ENCODE measurements at places on chromosomes 7 and 10.
A peak's percentile ranks its signal among the peaks of the same experiment; 100 is the strongest.

GRCh38 chr7:72058579-72058978, 353.6 kb downstream of the CALN1 start:
- DNase-seq, result no peak

GRCh38 chr10:6314620-6315205, 112.0 kb downstream of the PFKFB3 start:
- no peak for DNase-seq

DNA sequence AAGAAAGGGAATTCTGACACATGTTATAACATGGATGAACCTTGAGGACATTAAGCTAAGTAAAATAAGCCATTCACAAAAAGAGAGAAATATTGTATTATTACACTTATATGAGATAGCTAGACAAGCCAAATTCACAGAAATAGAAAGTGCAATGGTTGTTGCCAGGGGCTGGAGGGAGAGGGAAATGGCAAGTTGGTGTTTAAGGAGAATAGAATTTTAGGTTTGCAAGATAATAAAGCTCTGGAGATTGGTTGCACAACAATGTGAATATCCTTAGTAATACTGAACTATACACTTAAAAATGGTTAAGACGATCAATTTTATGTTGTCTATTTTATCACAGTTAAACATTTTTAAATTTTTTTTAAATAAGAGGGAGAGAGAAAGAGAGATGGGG, 25.0 kb upstream of the ADD3 start:
- no peak for DNase-seq

GRCh38 chr7:95011146-95011928, 103.9 kb downstream of the PPP1R9A start:
- DNase-seq, result no peak

- no peak for DNase-seq
Measured at GRCh38 chr7:140195859-140196258, 19.1 kb upstream of the KDM7A start.

- DNase-seq, result no peak
Measured at GRCh38 chr10:105700218-105700617, 1059.1 kb downstream of the SORCS3 start.

GRCh38 chr7:78985509-78985908, 468.0 kb downstream of the MAGI2 start:
- DNase-seq, result no peak

GRCh38 chr7:158030566-158030965, 557.1 kb downstream of the PTPRN2 start:
- DNase-seq, result no peak

DNA sequence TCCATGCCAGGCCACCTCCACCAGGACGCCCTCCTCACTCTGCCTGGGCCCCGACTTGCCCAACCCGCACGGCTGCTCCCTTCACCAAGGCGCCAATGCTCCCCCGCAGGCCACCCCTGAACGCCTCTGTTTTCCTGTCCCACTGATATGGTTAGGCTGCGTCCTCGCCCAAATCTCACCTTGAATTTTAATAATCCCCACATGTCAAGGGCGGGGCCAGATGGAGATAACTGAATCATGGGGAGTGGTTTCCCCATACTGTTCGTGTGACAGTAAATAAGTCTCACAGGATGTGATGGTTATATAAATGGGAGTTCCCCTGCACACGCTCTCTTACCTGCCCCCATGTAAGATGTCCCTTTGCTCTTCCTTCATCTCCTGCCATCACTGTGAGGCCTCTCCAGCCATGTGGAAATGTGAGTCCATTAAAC, 29.8 kb downstream of the RSU1 start:
- DNase-seq, result no peak

- DNase-seq, result no peak
Measured at GRCh38 chr7:6567886-6568285, 9.4 kb upstream of the ZDHHC4 start.

- DNase-seq, result no peak
Measured at GRCh38 chr7:111018960-111019736, 71.8 kb upstream of the LRRN3 start.

DNA sequence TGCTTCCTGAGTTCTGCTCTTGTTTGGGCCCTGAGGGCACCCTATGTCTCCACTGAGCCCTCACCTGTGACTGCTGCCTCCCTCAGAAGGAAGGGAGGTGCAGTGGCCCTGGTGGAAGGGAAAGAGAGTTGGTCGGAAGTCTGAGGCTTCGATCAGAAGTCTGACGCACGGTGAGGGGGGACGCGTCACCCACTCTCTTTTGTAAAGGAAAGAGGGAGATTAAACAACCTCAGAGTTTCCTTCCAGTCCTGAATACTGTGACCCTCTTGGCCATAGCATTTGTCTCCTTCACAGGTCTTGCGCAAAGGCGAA, 31.4 kb upstream of the TRIM8 start:
- no peak for DNase-seq

- no peak for DNase-seq
Measured at GRCh38 chr7:126016722-126017121, 1087.1 kb upstream of the POT1 start.

DNA sequence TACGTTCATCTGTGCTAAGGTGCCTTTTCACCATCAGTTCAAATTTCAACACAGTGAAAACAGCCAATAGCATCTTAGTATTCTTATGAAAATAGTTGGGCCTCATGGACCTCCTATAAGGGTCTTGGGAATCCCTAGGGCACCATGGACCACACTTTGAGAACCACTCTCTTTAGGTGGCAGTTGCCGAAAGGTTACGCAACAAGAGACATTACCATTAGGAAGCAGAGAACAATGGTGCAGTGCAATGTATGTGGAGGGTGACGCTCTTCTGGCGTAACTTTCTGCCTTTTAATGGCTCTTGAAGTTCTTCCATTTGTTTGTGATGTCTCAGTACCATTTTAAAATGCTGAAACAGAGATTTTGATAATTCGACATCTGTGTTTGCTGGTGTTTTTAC, 131.1 kb downstream of the CNNM2 start:
- no peak for DNase-seq

DNA sequence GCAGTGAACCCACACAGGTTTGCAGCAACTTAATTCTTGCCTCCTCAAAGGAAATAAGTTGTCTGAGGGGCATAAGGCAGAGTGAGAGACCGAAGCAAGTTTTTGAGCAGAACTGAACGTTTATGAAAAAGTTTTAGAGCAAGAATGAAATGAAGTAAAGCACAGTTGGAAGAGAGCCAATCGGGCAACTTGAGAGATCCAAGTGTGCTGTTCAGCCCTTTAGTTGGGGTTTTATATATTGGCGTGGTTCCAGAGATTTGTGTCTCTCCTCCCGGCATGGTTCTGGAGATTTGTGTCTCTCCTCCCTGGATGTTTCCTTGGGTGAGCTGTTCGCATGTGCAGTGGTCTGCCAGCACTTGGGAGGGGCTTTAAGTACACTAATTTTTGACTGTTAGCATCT, 141.4 kb upstream of the DGKB start:
- no peak for DNase-seq

DNA sequence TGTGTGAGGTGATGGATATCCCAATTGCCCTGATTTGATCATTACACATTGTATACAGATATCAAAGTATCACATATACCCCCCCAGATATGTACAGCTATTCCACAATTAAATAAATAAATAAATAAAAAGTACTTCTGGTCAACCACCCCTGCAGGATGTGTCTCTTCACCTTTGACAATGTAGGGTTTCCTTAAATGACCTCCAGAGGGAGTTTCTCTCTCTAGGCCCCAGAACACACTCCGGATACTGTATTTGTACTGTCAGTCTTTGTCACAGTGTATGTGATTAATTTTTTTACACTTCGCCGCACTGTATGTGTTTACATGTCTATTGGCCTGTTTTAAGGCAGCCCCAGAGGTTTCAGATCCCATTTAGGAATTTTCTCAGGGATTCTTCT, 123.6 kb downstream of the ADCYAP1R1 start:
- DNase-seq, result no peak

GRCh38 chr7:23530405-23530804, 1.4 kb downstream of the TRA2A start:
- DNase-seq, result peak; percentile 49

- DNase-seq, result no peak
Measured at GRCh38 chr7:148362541-148362940, 228.0 kb upstream of the C7orf33 start.

GRCh38 chr7:15317215-15317614, 244.6 kb downstream of the AGMO start:
- DNase-seq, result no peak

- DNase-seq, result no peak
Measured at GRCh38 chr10:61065051-61065450, 121.1 kb upstream of the RHOBTB1 start.

GRCh38 chr7:114048386-114049235, 129.8 kb upstream of the PPP1R3A start:
- peak; percentile 30 for DNase-seq

GRCh38 chr10:103892181-103892580, 25.8 kb downstream of the STN1 start:
- DNase-seq, result no peak

GRCh38 chr7:132456418-132456817, 119.9 kb downstream of the PLXNA4 start:
- peak; percentile 13 for DNase-seq

DNA sequence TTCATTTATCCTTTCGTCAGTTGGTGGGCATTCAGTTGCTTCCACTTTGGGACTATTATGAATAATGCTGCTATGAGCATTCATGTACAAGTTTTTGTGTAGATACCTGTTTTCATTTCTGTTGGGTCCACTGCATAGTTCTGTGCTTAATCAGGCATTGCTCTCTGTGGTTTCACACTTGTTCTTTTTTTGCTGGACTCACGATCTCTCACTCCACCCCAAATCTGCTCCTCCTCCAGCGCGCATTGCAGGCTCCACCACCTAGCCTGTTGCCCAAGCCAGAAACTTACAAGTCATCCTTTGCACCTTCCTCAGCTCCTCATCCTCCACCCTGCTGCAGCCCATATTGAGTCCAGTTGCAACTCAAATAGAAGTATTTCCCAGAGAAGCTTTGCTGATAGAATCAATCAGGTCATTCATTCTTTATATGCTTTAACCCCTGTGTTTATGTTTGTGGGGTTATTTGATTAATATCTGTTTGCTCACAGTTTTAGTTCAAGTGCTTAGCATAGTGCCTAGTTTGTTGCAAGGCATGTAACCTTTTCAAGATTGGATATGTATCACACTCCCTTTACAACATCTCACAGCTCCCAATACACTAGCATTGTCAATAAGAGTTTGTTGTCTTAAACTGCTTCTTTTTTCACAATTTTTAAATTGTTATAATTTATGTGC, 16.6 kb upstream of the AFAP1L2 start:
- DNase-seq, result no peak

GRCh38 chr7:36188266-36188665, 35.2 kb downstream of the EEPD1 start:
- no peak for DNase-seq

DNA sequence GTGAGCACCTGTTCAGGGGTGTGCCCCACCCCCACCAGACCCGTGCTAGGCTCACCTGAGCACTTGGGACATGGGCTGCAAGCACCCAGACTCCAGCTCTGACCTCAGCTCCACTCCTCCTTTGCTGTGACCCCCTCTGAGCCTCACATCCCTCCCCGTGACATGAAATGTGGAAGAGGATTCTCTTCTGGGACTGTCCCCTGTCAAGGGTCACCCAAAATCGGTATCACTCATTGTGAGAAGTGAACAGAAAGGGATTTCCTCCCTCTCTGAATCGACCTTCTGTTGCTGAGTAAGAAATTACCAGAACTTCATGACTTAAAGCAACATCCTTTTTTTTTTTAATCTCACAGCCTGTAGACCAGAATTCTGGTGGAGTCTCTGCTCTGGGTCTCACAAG, 6.2 kb upstream of the CHST15 start:
- no peak for DNase-seq

DNA sequence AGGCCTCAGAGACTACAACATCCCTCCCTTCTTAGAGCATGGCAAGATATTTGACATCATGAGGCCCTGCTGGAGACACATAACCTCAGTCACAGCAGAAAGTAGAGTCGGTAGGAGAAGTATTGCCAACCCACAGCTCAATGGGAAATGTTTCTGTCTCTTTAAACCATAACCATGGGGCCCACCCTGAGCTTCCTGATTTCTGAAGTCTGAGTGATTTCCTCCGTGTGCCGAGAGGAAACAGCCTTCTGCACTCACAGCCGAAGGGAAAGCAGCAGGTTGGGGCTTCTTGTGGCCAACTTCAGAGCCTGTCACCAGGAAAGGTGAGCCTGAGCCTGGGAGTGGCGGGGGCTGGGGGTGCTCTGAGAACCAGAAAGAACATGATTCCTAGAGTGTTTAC, at the start of gene GIMAP1:
GIMAP1 (plus strand) TSS at position 246 of the 400 bp plus-strand sequence. CDS start 2,435 bp downstream, outside the sequence.
- no peak for DNase-seq

DNA sequence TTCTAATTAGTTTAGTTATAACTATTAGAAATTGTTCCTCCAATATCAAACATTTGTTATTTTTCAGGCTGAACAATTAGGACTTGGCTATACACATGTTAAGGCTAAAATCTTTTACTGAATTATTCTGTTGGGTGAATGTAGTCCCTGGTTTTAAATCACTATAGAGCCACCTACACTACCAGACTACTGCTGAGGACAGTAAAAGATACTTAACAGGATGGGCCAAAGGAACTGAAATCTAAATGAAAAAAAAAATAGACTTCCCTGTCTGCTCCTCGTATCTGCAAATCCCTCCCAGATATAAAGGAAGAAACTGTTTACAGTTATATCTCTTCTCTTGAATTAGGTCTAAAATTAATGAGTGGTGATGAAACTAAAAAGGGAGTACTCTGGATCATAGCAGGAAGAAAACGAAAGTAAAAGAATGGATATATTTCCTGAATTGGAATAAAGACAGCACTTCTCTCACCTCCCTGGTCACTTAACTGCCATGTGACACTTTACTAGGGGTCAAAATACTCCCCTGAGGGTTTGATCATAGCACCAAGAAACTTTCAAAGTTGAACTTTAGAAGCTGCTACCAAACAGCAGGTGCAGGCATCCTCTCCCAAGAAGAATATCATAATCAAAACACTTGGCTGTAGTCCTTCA, 12.7 kb downstream of the FBXW4 start:
- no peak for DNase-seq

DNA sequence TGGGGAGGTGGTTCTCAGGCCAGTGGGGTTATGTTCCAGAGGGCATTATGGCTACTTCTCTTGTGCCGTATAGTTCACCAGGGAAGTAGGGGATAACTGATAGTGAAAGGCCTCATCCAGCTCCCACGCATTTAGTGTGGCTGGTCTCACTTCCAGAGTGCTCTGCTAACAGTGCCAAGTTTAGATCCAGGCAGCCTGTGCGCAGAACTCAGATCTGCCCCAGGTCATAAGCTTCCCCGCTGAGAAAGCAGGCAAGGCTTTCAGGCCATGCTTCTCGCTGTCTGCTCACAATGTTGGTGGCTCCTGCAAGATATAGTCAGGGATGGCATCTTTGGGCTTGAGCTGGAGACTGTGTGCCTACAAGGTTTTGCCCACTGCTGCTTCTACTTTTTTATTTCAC, 11.3 kb downstream of the AGK start:
- DNase-seq, result no peak

GRCh38 chr7:24702755-24703154, 54.5 kb downstream of the GSDME start:
- no peak for DNase-seq

Data from NCI-H345 (cell line).